EH (cell line): ENCODE measurements at places on chromosomes 5 and 9.

DNA sequence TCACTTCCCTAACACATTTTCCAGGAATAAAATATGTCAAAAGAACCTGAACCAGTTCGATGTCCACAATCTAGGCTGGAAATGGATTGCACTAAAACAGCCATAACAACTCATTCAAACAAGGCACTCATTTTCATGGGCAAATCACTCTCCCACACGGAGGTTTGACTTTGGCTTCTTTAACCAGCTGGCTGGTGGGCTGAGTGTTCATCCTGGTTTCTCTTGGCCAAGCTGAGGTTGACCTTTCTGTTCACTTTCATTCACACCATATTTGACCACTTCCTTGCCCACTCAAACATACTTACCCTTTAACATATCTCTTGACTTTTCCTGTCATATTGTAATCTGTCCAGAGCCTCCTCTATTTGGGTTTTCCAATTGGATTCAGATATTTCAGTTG lies 5.4 kb downstream of the IL7R start:
- DNase-seq, result no peak

DNA sequence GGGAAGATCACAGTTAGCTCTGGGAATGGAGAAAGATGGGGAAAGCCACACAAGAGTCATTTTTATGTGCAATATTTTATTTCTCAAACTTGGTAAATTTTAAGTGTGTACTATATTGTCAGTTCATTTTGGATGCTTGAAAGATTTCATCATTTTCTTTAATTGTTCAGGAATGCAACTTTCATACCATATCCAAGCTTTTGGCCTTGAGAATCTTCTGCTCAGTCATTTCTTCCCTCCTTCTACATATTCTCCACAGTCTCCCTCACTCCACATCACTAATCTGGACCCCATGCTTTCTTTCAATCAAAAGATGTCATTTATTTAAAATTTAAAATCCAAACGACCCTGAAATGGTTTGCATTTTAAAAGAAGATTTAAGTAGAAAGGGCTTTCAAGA lies 135.4 kb downstream of the FAM114A2 start:
- DNase-seq, result peak; percentile 69

DNA sequence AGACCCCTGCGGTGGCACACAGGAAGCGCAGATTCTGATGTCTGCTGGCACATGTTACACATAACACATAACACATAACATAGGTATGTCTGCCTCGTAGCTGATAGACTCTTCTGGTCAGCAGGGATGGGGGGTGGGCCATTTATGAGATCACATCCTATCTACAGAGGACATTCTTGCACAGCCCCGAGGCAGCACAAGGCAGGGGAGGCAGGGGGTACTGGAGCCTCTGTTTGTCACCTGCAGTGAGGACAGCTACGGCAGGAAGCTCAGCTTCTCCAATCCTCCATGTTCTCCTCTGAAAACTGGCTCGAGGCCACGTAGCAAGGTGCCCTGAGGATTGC lies 16.7 kb upstream of the MED10 start:
- DNase-seq, result no peak

DNA sequence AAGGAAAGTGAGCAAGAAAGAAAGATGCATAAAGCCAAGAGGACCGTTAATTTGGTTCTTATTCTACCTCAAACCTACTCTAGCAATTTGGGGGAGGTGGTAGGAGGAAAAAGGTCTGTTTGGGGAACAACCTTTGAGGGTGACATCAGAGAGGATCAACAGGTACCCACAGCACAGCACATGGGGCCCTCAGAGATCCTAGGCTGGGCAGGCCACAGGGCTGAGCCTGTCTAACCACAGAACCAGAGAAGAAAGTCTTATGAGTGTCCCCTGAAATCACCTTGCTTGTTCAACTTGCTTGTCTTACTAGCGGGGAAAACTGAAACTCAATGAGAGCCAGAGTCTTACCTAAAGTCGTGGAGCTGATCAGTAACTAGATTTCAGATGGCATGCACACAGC lies 385.2 kb downstream of the SPOCK1 start:
- DNase-seq, result no peak

GRCh38 chr5:113181409-113181808 lies 204.8 kb downstream of the DCP2 start:
- no peak for DNase-seq

DNA sequence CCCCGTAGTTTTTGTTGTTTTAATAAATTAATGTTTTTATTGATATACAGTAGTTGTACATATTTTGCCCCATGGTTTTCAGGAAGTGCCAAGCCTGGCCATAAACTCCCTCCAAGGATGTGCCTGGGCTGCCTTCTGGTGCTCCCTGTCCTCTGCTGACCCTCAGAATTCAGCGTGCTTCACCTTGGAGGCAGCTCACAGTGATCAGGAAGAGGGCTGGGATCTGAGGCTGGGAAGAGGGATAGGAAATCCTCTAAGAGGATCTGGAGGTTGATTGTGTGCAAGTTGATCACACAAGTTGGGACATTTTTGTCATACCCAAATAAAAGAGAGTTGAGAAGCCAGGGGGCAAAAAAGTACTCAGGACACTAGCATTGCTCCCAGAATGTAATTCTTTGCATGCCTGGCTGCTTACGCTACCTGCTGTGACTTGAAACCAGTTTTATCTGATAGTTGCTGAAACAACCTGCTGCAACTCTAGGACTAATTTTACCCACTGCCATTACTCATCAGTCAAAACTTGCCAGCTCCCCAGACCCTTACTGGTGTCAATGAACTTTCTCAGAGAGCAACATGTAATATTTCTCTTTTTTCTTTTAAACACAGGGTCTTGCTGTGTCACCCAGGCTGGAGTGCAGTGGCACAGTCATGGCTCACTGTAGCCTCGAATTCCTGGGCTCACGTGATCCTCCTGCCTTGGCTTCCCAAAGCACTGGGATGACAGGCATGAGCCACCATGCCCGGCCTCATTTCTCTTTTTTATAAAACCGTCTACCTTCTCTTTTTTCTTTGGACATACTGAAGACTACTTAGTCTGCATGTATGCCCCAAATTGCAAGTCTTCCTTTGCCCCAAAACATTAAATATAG lies 29.0 kb downstream of the PDE6A start:
- peak; percentile 72 for DNase-seq

DNA sequence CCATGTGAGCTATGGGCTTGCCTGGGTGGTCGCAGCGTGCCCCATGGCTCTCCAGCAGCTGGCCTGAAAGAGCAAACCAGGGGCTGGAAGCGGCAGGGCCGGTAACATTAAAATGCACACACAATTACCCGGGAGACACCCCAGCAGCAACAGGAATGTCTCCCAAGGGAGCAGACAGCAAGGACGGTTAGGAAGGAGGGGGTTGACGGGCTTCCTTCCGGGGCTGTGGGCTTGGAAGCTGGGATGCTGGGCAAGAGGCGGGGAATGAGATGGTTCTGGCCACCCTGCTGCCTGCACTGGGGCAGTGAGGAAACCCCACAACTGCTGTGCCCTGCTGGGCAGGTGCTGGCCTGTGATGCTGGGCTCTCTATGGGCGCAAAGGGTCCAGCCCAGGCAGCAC lies 71.8 kb upstream of the ADAMTS2 start:
- DNase-seq, result no peak

DNA sequence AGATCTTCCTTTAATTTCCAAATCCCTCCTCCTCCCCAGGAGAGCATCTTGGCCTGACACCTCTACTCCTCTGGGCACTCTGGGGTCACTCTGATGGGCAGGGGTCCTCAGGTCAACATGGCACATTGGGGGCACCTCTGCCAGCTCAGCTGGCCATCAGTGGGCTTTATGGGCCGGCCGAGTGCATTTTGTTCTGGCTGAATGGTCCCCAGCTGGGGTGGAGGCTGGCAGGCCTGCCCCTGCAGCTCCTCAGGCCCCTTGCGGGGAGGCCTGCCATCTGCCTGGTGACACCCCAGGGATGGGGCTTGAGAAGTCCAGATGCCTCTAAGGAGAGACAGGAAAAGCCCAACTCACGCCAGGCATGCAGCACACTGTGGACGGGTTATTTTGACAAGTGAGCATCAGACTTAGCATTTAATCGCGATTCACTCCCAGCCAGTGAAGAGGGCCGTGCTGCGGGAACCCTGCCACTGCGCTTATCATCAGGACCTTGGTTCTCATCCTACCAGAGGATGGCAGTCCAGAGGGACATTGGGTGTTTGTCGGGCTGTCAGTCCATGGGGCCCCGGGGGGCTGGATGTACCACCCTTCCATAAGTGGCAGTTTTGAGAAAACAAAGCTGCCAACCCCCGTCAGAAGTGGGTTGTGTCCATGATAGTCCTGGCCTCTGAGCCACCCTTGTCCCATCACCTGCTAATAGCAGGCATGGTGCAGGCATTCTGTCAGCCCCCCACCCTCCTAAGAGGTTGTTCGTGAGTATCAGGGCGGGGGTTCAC lies 21.7 kb downstream of the PHF2 start:
- no peak for DNase-seq

DNA sequence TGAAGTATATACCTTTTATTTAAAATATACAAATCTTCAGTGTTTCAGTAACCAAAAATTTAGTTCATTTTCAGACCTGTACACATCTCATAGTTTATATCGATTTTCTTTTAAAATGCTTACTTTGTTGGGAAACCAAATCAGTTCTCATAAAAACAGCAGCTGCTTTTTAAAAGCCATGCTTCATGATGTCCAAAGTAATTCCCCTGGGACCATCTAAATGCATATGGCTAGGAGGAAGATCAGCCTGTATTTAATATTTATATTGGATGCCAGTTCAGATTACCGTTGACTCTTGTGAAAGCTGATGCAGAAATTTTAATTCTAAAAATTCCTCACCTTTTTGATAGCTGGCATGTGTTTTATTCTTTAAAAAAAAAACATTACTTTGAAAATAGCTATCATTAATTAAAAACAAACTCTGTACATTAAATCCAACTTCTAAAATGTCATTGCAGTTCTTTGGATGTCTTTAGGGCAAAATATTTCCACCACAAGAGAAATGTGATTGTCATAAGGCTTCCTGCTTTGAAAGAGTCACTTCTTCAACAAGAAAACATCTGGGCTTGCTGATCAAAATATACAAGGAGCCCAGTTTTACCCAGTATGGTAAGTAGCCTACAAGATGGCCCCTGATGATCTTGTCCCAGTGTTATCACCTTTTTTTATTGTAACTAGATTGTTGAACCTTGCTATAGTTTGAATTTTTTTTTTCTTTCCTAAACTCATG lies 1242.9 kb upstream of the CDH6 start:
- DNase-seq, result no peak

GRCh38 chr9:134396825-134397224 lies 70.6 kb downstream of the RXRA start:
- DNase-seq, result peak; percentile 38

DNA sequence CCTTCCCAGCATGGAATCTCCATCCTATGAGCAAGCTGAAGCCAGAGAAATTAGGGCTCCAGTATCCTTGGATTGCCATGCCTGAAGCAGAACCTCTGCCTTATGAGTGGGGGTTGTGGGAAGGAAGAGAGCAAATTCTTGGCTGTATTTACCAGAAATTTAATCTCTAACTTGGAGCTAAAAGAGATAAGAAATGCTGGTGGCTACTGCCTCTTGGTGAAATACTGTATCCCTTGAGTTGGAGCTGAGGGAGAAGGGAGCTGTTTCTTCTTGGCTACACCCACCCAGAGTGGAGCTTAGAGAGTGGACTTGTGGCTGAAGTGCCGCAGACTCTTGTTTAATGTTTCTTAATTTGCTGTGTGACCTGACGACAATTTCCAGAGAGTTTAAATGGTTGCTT lies 447.3 kb downstream of the ARHGEF28 start:
- DNase-seq, result peak; percentile 27

GRCh38 chr9:132873403-132873802 lies 4.7 kb downstream of the AK8 start:
- no peak for DNase-seq

DNA sequence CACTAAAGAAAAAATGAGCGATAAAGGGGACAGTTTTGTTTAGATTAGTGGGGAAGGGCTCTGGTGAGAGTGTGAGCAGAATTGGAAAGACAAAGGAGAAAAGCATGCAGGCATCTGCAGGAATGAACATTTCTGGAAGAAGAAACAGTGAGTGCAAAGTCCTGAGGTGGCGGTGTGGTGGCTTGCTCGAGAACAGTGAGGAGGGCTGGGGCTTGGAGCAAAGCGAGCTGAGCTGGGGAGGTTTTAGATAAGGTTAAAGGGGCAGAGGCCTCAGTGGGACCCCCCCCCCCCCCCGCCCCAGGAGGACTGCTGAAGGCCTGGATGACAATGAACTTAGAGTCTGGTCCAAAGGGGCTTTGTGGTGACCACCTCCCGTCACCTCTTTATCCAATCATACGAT lies 202.7 kb upstream of the MVB12B start:
- no peak for DNase-seq

DNA sequence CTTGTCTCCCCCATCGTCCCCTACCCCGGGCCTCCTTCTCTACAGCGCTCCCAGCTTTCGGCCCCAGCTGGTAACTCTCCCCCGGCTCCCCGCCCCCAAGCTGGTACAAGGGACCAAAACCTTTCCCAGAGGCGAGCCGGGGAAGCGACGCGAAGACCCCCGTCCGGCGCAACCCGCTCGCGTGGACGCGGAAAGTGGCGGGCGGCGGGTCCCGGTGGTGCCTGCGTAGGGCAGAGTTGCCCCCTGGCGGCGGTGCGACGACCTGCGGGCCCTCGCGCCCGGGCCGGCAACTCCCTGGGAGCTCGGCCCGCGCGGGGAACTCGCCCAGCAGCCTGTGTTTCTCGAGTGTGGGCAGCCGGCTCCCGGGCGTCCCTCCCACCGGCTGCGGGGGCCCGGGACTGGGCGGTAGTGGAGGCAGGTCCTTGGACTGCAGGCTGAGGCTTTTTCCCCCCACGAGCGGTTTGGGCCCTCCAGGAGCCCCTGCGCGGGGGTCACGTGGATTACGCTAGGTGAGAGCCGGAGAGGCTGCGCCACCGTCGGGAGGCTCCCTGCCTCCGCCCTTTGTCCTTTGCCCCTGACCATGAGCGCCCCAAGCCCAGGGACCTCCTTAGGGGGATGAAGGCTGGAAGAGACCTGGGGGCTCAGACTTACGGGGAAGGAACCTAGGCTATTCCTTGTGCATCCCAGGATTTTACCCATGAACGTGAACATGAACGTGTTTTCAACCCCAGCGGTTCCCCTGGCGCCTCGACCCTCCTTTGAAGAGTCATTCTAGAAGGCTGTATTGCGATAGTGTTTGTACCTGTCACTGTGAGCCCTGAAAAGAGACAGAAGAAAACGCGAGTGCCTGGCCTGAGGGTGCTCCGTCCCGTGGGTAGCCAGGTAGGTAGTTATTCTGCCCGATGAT lies 2.9 kb upstream of the FOXD1 start:
- peak; percentile 65 for DNase-seq
